Right lobe of liver (tissue), 6 donors: ENCODE measurements at places on chromosomes 11 and 22. TPM values are rescaled to one million over a fixed set of nuclear protein-coding genes. Genes with fewer than 3 reads are reported as not detected.

- no peak overlapping the region for H3K4me3 ChIP-seq
- no peaks in the 10 kb centered on the region for H3K36me3 ChIP-seq
- H3K4me1 ChIP-seq, result no peaks in the 10 kb centered on the region
- H3K27ac ChIP-seq, result no peak overlapping the region
These were observed 137.8 kb downstream of the C11orf58 start for GRCh38 chr11:16876053-16876752.

DNA sequence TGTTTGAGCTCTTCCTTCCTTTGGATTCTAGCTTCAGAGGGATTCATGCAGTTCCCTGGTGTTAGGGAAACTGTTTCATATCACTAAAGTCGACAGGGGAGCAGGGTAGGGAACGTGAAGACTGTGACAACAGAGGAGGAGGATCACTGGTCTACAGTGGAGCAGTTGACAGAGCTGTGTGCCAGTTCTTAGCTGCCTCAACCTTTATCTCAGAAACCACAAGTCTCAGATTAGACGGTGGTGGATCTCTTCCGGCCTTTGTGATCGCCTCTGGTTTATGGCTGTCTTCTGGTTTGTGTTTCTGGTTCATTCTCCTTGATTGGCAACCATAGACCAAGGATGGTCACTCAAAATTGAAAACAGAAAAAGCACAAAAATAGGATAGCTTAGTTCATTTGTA, 538.9 kb upstream of the API5 start:
- no peak overlapping the region for H3K27ac ChIP-seq
- no peak for DNase-seq
- H3K36me3 ChIP-seq, result no peaks in the 10 kb centered on the region
- H3K4me1 ChIP-seq, result no peaks in the 10 kb centered on the region
- no peaks in the 10 kb centered on the region for H3K27me3 ChIP-seq

The XNDC1N gene
- 4.1 TPM for total RNA-seq

- H3K27ac ChIP-seq, result no peak overlapping the region
- no peaks in the 10 kb centered on the region for H3K4me1 ChIP-seq
- no peak for DNase-seq
- no peaks in the 10 kb centered on the region for H3K27me3 ChIP-seq
These were observed 13.2 kb upstream of the PAFAH1B2 start for GRCh38 chr11:117130879-117131278.

GRCh38 chr11:129946256-129946655, 50.9 kb upstream of the NFRKB start:
- no peaks in the 10 kb centered on the region for H3K27me3 ChIP-seq
- no peak overlapping the region for H3K4me3 ChIP-seq
- H3K27ac ChIP-seq, result no peak overlapping the region

DNA sequence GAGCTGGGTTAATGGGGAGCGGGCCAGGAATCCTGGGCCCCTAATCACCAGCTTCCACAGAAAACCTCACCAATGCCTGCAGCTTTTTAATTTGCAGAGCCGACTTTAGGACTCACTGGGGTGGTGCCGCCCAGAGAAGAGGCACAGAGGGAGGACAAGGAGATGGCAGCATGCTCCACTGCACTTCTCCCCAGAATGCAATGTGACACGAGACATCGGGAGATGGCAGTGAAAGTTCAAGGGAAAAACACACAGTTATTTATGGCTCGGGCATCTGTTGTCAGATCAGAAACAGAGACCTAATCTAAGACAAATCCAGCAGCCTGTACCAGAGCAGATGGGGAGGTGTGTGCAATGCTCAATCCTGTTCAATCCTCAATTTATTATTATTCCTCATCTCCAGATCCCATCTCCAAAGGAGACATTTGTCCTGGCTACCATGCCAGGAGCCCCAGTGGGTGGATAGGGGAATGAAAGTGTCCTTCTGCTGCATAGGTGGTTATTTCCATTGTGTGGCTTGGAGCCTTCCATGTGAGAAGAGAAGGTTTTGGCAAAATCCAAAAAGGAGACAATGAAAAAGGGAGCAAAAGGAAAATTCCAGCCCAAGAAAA, 250.0 kb downstream of the NXPE2 start:
- no peak for DNase-seq
- H3K27me3 ChIP-seq, result no peaks in the 10 kb centered on the region
- H3K4me1 ChIP-seq, result no peaks in the 10 kb centered on the region
- H3K4me3 ChIP-seq, result no peak overlapping the region
- no peak overlapping the region for H3K27ac ChIP-seq

The FIBIN gene
- 0.88 TPM for total RNA-seq

- no peak overlapping the region for H3K4me3 ChIP-seq
- no peak for DNase-seq
These were observed 68.3 kb upstream of the POU2AF2 start for GRCh38 chr11:111177037-111177871.

The CNIH2 gene
- not detected for total RNA-seq

- no peaks in the 10 kb centered on the region for H3K27me3 ChIP-seq
- H3K4me1 ChIP-seq, result peaks cover 17% of the 10 kb centered on the region
- H3K4me3 ChIP-seq, result no peak overlapping the region
- H3K36me3 ChIP-seq, result peaks cover 6% of the 10 kb centered on the region
- no peak overlapping the region for H3K27ac ChIP-seq
- DNase-seq, result no peak
These were observed 30.9 kb upstream of the NAP1L4 start for GRCh38 chr11:3022982-3023381.

DNA sequence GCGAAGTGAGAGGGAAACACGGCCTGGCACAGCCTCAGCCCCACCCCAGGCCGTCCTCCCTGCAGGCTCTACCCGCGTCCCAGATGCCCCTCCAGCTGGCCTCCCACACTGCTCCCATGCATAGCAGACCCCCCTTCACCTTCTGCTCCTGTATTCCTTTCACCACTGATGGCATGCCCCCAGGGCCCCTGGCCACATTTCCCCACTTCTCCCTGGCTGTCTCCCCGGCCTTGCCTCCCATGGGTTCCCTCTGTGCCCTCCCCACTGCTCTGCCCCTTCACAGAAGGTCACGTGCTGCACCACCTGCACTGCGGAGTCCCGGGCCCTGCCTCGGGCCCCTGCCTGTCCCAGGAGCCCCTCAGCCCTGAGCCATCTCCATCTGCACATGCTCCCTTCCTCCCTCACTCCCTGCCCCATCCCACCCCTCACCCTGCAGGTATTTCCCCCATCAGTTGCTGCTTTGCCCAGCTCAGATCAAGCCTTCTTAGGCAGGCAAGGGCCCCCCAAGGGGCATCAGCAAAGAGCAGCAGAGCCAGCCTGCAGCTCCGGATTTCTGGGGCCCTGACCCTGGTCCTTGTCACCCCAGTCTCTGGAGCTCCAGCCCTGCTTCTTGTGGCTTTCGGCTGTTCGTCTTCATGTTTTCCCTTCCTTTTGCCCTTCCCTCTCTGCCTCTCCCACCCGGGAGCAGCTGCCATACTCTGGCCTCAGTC, 46.4 kb downstream of the GAB4 start:
- no peaks in the 10 kb centered on the region for H3K4me1 ChIP-seq
- no peak overlapping the region for H3K27ac ChIP-seq

DNA sequence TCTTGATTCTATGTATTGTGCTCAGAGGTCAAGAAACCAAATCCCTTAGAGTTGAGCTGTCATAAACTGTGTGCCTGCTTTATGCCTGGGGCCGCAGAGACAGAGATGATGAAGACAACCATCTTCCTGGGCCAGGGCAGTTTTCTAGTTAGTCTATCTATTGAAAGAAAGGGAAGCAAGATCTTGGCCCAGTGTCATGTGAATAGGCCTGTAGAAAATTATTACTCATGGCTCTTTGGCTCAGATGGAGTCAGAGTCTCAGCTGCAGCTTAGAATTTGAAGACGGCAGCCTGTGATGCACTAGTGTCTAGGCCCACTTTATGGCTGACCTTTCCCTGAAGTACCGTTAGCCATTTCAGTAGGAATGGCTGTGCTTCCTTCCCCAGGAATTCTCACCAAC, 112.0 kb downstream of the DBX1 start:
- H3K27ac ChIP-seq, result no peak overlapping the region
- H3K4me1 ChIP-seq, result no peaks in the 10 kb centered on the region
- H3K27me3 ChIP-seq, result no peaks in the 10 kb centered on the region
- no peak overlapping the region for H3K4me3 ChIP-seq
